ENCODE measurements at places on chromosomes 7 and 10.
A peak's percentile ranks its signal among the peaks of the same experiment; 100 is the strongest.

- DNase-seq, result no peak
Measured at GRCh38 chr10:58280477-58280876, 11.5 kb downstream of the CISD1 start.

DNA sequence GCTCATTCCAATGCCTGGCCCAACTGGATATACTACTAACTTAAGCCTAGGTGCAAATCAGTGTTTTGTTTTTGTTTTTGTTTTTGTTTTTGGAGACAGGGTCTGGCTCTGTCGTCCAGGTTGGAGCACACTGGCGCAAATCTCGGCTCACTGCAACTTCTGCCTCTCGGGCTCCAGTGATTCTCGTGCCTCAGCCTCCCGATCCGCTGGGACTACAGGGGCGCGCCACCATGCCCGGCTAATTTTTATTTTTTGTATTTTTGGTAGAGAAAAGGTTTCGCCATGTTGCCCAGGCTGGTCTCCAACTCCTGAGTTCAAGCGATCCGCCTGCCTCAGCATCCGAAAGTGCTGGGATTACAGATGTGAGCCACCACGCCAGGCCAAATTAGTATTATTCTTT, 1.6 kb downstream of the PPP3CB start:
- no peak for DNase-seq

- DNase-seq, result no peak
Measured at GRCh38 chr10:80522756-80523363, 14.8 kb upstream of the SH2D4B start.

GRCh38 chr10:76287856-76288255, 856.4 kb downstream of the LRMDA start:
- no peak for DNase-seq

- peak; percentile 60 for DNase-seq
Measured at GRCh38 chr10:96765406-96766240, 45.3 kb upstream of the PIK3AP1 start.
